Hematopoietic multipotent progenitor cell treated with erythropoietin and hydrocortisone succinate and interleukin-3 and kit ligand, for 6 days (in vitro differentiated cells): ENCODE measurements at places on chromosomes 5 and 9.

DNA sequence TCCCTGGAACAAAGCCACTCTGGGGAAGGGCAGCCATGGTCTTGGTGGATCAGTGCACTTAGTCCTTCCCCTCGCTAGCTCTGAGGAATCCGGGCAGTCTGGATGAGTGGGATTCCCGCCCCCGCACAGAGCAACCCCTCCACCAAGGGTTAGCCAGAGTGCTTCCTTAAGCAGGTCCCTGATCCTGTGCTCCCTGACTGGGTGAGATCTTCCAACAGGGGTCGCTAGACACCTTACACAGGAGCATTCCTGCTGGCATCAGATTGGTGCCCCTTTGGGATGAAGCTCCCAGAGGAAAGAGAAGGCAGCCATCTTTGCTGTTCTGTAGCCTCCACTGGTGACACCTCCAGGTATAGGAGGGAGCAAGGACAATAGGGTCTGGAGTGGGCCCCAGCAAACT lies 228.8 kb downstream of the AP3B1 start:
- DNase-seq, result no peak

DNA sequence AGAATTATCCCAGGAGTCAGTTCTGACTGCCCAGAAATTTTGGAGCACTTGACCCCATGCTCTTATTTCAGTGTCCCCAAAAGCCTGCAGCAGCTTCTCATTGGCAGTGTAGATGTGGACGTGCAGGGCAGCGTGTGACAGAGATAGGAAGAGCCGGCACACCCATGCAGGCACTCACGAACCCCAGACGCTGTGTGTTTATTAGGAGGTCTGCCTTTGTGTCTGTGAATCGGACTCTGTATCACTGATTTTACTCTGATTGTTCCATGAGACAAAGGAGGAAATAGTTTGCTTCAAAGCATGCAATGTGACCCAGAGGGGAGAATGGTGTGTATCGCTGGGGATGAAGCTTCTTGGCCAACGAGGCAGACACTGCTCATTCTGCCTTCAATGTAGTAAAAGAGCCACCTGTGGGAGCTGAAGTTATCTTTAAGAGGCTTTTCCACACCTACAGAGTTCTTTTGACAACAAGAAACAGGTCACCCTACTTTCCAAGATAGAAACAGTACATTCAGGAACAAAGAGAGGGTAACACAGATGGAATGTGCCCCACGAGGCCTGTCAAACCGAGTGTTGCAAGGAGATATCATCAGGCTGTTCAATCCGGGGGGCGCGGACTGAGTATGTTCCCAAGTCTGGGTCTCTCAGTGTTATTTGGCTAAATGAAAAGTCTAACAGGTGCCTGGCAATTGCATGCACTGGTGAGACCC lies 224.0 kb downstream of the NTRK2 start:
- no peak for DNase-seq

DNA sequence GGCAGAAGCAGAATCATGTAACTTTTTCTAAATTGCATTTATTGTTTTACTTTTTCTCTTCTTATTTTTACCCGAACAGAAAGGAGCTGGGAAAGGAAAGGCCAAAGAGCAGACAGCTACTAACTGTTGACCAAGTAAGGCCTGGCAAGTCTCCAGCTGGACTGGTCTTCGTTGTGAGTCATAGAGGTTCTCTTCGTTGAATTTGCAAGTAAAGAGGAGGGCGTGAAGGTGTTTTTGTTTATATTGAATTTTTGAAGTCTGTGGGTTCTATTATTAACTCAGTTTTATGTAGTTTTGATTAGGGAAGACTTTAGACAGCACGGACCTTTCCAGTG lies 416.5 kb upstream of the CCNH start:
- DNase-seq, result no peak

DNA sequence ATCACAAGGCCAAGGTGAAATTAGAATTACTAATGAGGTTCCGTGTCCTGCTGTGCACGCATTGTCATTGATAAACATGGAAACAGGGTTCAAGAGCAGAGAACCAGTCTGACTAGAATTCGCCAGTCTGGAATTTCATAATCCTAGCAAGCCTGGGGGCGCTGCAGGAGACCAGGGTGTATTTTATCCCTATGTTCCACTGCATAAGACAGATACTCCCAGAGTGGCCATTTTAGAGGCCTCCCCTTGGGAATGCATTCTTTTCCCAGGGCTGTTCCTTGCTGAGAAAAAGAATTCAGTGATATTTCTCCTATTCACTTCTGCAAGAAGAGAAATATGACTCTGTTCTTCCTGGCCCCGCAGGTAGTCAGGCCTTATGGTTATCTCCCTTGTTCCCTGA lies 1387.7 kb downstream of the MAT2B start:
- no peak for DNase-seq

GRCh38 chr9:76143834-76144233 lies 250.4 kb downstream of the RFK start:
- DNase-seq, result peak; percentile 2

DNA sequence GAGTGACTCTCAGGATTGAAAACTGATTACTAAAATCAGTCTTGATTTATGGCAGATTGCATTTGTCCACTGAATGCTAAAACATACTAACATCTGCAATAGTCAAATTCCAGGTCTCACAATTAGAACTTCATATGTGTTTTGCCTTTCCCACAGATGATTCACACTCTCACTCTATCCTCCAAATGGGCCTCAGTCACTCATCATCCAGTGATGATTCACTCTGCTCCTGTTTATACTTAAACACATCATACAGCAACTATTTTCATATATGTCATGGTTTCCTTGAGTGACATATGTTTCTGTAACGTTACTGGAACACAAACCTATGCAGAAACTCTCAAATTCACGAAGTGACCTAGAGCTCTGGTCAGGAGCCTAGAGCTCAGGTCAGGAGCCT lies 512.9 kb downstream of the HINT1 start:
- DNase-seq, result no peak

- no peak for DNase-seq
Measured at GRCh38 chr9:34988218-34989002, 1.1 kb upstream of the DNAJB5 start.

DNA sequence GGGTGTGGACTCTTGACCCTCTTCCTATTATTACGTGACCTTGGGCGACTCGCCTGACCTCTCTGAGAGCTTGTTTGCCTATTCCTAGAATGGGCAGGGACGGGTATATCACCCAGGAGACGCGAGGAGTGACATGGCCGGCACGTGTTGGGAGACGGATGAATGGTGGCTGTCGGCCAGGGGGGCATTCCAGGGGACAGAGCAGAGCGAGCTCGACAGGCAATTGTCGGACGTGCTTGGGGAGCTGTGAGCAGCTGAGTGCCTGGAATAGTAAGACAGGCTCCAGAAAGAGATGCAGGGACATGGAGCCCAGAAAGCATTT lies 29.3 kb upstream of the UNC5A start:
- no peak for DNase-seq

DNA sequence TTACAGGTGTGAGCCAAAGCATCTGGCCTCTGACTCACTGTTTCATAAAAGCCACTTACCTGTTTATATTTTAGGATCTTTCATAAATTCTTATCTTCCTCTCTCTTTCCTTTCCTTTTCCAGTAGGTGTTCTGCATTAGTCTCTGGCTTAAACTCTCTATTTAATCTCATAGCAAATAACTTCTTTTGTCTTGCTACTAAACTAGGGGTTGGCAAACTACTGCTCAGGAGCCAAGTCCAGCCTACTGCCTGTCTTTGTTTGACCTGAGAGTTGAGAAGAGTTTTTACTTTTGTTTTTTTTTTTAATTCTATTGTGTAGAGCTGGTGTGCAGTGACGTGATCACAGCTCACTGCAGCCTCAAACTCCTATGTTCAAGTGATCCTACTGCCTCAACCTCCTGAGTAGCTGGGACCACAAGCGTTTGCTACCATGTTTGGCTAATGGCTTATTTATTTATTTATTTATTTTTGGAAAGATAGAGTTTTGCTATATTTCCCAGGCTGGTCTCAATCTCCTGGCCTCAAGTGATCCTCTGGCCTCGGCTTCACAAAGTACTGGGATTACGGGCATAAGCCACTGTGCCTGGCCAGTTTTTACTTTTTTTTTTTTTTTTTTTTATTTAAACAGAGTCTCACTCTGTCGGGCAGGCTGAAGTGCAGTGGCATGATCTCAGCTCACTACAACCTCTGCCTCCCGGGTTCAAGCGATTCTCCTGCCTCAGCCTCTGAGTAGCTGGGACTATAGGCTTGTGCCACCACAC lies 5.4 kb upstream of the NDFIP1 start:
- no peak for DNase-seq

DNA sequence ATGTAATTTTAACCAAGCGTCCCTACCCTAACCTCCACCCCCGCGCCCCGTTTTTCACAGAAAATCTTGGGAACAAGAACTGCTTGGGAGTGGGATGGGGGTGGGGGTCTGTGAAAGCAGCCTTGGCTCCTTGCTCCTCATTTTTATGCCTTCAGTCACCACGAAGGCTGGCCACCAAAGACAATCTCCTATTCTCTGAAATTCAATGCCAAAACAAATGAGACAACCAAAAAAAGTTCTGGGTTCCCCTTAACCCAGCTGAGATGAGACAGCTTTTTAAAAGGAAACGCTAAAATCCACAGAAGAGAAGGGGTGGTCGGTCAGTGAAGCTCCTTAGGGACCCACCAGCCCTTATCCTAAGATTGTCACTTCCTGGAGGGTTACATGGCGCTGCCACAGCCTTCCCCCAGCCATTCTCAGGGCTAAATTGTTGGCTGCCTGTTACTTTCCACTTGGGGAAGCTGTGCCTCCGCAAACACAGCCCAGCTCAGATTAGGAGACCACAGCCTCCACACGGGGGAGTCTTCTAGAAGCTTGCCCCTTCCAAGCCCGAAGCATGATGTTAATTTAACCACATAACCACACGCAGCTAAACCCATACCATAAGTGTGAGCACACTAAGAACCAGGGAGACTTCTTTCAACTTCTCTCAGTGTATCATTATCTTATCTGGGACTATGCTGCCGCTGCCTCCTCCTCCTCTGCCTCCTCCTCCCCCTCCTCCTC lies 136.3 kb downstream of the FOXD1 start:
- peak; percentile 60 for DNase-seq

- no peak for DNase-seq
Measured at GRCh38 chr5:157862183-157862851, 3.4 kb upstream of the CLINT1 start.

- DNase-seq, result no peak
Measured at GRCh38 chr5:135628771-135629563, 50.2 kb upstream of the CXCL14 start.

GRCh38 chr9:6605202-6605601 lies 40.3 kb downstream of the GLDC start:
- DNase-seq, result no peak

- DNase-seq, result no peak
Measured at GRCh38 chr5:67199859-67200258, 3.3 kb upstream of the CD180 start.

DNA sequence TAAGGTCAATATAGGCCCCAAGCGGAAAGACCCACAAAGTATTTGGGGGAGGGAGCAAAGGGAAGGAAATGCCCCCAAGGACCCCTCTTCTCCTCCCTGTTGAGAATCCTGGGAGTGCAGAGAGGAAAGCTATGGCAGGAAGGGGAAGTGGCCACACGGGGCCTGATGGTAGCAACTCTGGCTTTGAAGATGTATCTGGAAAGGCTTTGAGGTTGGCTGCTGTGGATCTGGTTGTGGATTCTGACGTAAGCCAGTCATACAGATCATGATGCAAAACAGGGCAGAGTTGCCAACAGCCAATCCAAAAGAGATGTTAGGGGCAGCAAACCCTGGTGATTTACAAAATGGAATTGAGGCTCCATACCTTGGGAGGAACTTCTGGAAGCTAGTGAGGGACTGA lies 108.8 kb downstream of the PRKACG start:
- no peak for DNase-seq

DNA sequence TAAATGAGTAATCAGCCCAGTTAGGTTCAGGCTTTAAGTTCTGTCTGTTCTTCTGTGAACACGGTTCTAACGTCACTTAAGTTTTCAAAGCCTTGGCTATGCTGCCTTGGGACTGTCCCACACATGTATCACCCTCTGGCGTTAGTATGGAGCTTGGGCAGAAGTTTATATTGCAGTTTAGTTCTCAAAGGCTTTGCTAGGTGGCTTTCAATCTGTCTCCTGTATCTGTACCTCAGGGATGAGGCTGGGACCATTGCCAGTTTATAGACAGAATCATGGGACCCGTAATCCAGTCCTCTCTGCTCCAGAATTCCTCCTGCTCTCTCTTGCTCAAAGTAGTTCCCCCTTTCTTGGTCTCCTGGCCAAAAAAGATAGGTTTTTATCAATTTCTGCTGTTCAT lies 12.1 kb downstream of the C9orf40 start:
- DNase-seq, result peak; percentile 36

GRCh38 chr5:36683821-36684434 lies 77.5 kb downstream of the SLC1A3 start:
- DNase-seq, result peak; percentile 26

DNA sequence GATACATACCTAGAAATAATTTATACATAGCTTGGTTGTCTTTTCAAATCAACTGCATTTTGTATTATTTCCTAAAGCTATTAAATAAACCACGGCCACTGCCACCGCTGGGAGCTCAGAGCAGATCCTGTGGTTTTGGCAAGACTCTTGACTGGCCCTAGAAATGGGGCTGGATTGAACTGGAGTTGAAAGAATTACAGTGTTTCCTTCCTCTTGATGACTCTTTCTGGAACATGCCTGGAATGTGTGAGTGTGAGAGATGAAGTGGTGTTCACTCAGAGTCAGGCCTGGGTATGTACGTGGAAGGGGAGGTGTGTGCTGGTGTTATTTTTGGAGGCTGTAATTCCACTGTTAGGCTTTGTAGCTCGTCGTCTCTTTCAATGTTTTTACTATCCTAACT lies 45.9 kb downstream of the TEK start:
- no peak for DNase-seq

GRCh38 chr9:4691795-4692194 lies 12.4 kb downstream of the CDC37L1 start:
- no peak for DNase-seq

DNA sequence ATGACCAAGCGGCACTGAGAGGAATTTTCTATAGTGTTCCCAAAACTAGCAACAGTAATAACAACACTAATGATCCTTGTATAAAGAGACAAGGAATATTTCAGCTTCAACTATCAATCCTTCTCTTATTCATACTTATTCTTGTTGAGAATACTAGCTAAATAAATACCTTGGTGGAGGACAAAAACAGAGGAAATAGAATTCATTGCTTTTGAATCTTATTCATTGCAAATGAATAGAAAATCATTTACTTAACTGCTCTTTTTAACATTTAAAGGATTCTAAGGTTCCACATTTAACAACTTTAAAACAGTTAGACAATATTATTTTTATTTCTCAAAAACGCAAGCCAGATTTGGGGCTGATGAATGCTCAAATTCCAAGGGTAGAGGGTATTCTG lies 22.4 kb downstream of the SKIC3 start:
- no peak for DNase-seq

DNA sequence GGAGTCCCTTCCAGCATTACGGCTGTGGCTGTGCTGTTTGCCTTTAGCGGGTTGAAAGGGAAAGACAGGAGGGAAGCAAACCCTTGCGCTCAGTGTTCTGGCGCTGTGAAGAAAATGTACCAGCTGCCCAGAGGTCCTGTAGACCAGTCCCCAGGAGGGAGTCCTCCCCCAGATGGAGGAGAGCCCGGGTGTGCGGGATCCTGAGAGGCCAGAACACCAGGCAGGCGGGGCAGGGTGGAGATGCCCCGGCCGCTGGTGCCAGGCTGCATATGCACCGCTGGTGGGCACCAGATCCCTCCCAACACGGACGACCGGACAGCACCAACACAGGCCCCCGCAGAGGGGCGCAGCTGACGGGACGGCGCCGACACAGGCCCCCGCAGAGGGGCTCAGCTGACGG lies 37.2 kb upstream of the SLC9A3 start:
- no peak for DNase-seq
